Activated naive CD8-positive, alpha-beta T cell treated with anti-CD3 and anti-CD28 coated beads for 36 hours (primary cell): ENCODE measurements at places on chromosomes 13 and 19.

DNA sequence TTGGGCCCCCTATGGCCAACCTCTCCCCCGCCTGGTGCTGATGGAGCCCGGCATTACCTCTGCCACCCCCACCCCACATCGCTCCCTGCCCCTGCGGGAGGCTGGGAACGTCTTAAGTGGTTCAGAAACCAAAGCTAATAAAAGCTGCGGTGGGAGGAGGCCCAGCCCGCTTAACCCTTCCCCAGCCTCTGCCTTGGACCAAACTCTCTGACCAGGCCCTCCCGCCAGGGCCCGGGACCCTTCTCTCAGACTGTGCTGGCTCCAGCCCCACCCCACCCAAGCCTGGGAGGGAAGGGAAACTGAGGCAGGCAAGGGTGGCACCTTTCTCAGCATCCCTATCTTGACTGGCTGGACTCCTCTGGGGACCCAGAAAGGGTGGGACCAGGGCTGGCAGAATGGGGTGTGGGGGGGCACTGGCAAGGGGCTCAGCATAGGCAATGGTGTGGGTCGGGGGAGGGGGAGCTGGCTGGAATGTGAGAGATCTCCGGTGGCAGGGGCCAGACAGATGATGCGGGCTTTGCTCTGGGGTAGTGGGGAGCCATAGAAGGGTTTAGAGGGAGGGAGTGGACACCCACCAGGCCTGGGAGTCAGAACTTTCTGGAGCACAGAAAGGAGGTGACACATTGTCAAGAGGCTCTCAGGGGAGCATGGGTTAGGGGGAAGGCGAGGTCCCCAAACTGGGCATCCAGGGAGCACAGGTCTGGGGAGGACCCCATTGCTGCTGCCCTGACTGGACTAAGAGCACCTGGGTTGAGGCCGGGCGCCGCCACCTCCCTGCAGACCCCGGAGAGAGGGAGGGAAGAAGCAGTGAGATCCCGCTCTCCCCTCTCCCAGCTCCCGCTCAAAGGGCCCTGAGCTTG lies 21.9 kb downstream of the SMIM24 start:
- DNase-seq: no peak

GRCh38 chr19:16233836-16234551 lies 36.3 kb downstream of the AP1M1 start:
- no peak for DNase-seq

- no peak for DNase-seq
Observed at GRCh38 chr19:35409191-35409590, 38.3 kb downstream of the GPR42 start.

- DNase-seq: no peak
Observed at GRCh38 chr19:38898788-38899446, 501 bp downstream of the SIRT2 start.

DNA sequence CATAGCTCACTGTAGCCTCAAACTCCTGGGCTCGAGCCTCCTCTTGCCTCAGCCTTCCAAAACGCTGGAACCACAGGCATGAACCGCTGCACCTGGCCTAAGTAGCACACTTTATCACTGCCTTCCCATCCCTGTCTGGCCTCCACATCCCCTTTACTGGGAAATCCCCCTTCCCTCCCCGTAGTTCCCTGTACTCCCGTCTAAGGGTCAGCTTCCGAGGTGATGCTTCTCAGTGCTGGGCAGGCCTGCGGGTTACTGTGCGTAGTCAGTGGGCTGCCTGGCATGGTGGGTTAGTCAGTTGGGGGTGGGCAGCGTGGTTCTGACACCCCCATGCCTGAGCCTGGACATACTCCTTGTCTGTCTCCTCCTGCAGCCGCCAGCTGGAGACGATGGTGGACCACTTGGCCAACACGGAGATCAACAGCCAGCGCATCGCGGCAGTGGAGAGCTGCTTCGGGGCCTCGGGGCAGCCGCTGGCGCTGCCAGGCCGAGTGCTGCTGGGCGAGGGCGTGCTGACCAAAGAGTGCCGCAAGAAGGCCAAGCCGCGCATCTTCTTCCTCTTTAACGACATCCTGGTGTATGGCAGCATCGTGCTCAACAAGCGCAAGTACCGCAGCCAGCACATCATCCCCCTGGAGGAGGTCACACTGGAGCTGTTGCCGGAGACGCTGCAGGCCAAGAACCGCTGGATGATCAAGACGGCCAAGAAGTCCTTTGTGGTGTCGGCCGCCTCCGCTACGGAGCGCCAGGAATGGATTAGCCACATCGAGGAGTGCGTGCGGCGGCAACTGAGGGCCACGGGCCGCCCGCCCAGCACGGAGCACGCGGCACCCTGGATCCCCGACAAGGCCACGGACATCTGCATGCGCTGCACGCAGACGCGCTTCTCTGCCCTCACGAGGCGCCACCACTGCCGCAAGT lies 8.4 kb downstream of the PLEKHF1 start:
- no peak for DNase-seq

- DNase-seq: no peak
Observed at GRCh38 chr13:98913741-98914140, 64.1 kb downstream of the DOCK9 start.

DNA sequence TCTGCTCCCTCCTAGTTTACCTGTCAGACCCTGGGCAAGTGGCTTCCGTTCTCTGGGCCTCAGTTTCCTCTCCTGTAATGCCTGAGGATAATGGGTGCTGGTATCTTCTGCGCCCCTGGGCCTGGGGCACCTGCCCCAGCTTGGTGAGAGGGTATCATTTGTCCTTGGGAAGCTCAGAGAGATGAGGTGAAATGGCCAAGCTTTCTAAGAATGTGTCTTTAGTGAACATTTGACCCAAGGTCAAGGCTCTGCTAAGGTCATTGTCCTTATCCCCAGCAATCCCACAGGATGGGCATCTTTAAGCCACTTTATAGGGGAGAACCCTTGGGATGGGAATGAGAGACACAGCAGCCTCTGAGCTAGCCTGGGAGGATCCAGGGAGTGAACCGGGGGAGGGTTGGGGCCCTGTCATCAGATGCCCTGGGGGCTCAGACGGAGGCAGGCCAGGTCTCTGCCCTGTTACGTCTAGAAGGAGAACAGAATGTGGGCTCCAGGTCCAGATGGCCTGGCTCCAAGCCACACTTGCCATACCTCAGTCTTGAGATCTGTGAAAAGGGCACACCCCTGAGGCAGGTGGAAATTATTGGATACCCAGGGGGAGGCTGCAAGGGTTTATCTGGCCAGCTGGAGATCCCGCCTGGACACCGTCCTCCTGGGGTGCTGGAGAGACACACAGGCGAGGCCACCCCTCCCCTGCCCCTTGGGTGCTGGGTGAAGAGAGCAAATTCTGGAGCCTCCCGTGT lies 1.1 kb upstream of the NFIC start:
- no peak for DNase-seq

- DNase-seq: no peak
Observed at GRCh38 chr13:30496147-30496546, 30.4 kb upstream of the HMGB1 start.

DNA sequence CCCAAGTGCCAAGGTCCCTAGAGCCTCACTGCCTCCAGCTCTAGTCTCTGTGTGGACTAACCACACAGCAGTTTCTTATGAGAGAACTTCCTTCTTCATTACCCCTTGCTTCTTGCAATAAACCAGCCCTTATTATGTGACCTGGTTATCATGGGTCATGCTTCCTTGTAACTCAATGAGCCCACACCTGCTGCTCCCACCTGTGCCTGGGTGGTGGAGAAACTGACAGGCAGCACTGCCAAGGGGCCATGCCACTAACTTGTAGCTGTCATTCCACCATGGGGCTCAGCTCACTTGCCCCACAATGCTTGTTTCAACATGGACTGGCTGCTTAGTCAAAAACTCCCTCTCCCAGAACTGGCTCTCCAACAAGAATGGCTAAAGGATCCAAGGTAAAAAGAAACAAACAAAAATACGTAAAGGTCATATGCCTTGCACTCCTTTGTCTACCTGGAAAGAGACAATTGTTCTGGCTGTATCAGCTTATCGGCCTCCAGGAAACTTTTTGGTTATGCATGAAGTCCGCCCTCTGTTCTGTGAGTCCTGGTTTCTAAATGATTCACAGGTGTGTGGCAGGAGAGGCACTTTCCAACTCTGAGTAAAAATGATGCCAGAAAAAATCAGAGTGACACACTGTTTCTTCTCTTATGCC lies 446.4 kb downstream of the COG6 start:
- DNase-seq: peak; percentile 30

DNA sequence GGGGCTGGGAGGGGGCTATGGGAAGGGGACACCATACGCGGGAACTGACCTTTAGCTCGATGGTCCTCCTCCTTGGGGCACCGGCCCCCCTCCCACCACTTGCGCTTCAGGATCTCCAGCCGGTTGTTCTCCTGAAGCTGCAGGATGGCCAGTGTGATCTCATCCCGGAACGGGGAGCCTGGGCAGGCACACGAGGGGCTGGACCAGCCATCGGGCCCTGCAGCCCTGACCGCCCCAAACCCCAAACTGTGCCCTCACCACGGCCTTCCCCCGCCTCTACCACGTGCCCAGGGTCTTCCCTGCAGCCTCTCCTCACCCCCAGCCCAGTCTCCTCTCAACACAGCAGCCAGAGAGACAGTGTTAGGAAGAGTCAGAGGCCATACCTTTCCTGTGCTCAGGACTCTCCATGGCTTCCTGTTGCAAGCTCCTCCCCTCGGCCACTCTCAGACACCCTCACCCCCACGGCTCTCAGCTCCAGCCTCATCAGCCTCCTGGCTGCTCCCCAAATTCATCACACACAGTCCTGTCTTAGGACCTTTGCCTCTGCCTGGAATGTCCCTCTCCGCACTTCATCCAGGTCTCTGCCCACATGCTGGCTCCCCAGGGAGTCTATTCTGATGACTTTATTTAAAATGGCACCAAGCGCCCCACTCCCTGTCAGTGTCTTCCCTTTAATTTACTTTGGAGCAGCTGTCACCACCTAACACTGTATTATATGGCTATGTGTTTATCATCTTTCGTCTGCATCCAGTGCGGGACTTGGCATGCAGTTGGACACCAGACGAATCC lies 9.7 kb upstream of the ATP1A3 start:
- no peak for DNase-seq

GRCh38 chr19:19026299-19026971 lies 6.9 kb downstream of the SUGP2 start:
- DNase-seq: no peak

GRCh38 chr19:13057147-13057572 lies 45.5 kb downstream of the LYL1 start:
- DNase-seq: no peak

- no peak for DNase-seq
Observed at GRCh38 chr13:85509512-85509911, 289.7 kb downstream of the SLITRK6 start.

GRCh38 chr19:39768334-39768733 lies 10.3 kb upstream of the LEUTX start:
- no peak for DNase-seq

DNA sequence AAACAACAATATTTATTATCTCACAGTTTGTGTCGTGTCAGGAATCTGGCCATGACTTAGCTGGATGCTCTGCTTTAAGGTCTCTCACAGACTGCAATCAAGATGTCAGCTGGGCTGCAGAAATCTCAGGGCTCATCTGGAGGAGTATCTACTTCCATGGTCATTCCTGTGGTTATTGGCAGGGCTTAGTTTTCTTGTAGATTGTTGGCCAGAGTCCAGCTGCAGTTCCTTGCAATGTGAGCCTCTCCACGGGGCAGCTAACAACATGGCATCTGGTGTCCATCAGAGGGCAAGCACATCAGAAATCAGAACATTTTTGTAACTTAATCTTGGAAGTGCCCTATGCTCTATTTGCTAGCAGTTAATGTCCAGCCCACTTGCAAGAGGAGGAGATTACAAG lies 45.7 kb upstream of the TDRD3 start:
- DNase-seq: no peak

- no peak for DNase-seq
Observed at GRCh38 chr19:2123682-2124387, 27.1 kb downstream of the IZUMO4 start.

- DNase-seq: no peak
Observed at GRCh38 chr13:36528105-36528504, 95.8 kb downstream of the CCNA1 start.

- no peak for DNase-seq
Observed at GRCh38 chr19:8221161-8221560, 12.0 kb downstream of the CERS4 start.

GRCh38 chr19:32330213-32330857 lies 15.1 kb upstream of the ZNF507 start:
- DNase-seq: no peak

- peak; percentile 58 for DNase-seq
Observed at GRCh38 chr13:38350114-38350617, 515 bp downstream of the UFM1 start.

DNA sequence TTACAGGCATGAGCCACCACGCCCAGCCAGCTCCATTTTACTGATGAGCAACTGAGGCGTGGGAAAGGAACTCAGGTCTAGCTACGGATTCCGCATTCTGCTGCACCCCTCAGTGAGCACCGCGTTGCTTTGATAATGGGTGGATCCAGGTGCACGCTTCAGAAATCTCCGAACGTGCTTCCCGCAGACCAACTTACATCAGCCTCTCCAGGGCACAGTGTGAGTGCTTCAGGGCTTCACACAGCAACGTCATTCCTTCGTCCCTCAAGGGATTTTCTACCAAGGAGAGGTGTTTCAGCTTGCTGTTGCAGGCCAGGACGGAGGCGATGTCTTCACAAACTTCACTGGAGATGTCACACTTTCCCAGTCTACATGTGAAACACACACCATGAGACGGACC lies 21.7 kb downstream of the NLRP9 start:
- DNase-seq: no peak

DNA sequence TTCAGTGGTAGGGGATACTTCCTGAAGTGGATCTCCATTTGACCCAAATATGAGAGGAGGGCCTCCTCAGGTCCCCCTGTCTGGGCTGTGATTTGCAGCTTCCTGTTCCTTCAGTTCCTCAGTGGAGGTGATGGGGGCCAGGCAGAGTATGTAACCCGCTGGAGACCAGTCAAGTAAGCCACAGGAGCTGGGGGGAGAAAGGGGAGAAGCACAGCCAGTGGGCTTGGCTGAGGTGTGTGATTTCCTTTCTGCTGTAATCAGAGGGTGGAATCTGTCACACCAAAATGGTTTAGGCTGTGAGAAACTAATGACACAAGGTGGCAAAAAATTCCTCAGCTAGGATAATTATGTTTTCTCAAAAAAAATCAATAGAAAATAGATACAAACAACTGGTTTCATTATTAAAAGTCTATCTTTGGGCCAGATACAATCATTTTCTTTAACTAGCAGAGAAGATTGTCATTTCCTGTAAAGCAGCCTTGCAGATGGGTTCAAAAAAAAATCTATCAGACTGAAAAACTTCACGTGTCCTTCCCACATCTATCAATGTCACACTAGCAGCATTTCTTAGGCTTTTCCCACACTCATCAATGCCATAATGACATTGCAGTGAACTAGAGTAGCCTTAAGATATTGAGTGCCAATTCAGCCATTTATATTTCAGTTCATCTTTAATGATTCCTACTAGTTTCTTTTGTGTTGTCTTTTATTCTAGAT lies 1660.3 kb downstream of the EFNB2 start:
- no peak for DNase-seq

GRCh38 chr19:15562145-15562544 lies 52.9 kb upstream of the CYP4F8 start:
- DNase-seq: no peak

GRCh38 chr13:111847964-111848363 lies 219.0 kb upstream of the SOX1 start:
- DNase-seq: no peak

GRCh38 chr19:13010992-13011652 lies 15.8 kb downstream of the NFIX start:
- no peak for DNase-seq

GRCh38 chr19:2149980-2150793 lies 1.2 kb downstream of the AP3D1 start:
- peak; percentile 30 for DNase-seq
